ENCODE measurements at places on chromosomes 5 and 9.

DNA sequence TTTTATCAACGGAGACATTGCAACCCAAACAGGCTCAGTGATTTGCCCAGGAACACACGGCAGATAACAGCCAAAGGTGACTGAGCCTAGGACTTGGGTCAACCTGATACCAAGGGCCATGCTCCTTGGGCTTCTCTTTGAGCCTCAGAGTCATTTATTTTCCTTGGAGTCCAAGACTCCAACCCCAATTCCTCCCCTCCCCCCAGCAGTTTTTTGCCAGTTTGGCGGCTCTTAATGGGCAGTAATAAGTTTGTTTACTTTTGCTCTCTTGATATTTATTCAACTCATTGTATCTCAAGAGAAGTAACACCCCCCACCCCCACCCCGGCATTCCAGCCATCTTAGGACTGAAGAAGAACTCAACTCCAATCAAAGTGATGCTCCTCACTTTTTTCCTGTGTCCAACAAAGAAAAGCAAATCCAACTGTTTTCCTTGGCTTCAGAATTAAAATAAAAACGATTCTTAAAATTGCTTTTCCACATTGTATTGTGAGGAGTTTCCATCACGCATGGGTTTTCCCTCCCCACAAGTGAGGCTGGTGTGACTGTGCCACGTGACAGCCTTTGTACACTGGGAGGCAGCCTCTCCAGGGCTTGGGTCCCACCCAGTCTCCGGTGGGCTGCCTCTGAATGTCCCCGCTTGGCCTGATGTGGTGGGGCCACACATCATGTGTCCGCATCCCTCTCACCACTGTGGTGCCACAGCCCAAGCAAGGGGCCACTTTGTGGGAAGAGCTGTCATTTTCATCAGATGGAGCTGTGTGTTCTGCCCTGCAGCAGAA, 9.1 kb downstream of the ANGPTL2 start:
- H3K27me3 ChIP-seq: no peaks in the 10 kb centered on the region
- H3K4me3 ChIP-seq: no peak overlapping the region
- peaks cover under 1% of the 10 kb centered on the region for H3K4me1 ChIP-seq
- H3K36me3 ChIP-seq: no peaks in the 10 kb centered on the region

DNA sequence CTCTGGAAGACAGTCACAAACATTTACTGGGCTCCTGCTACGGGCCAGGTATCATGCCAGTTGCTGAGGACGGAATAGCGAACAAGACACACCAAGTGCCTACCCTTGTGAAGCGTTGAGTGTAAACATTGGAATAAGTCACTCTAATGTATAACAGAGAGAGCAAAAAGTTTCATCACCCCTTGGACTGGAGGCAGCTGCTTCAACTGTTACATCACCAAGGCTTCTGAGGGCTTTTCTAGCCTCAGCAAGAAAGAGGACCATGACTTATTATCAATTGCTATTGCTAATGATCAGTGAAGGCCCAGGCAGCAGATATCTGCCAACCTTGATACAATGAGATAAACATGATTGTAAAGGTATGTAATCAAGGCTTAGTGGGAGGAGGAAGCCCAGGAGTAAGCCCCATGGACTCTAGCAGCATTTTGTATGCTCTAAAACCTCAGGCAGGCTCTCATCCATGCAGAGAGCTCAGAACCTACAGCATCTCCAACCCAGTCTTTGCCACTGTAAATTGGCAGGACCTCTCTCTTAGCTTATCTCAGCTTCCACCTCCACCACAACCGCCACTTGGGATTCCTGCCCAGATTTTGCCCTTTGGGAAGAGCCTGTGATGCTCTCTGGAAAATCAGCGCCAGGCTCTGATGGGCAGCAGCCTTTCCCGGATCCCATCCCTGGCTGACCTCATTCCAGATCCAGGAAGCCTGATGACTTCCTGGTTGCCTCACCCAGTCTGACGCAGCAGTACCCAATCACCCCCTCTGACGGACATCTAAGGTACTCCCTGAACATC, 54.5 kb downstream of the ADAM19 start:
- no peaks in the 10 kb centered on the region for H3K27me3 ChIP-seq
- H3K36me3 ChIP-seq: no peaks in the 10 kb centered on the region
- DNase-seq: peak; percentile 90
- H3K4me1 ChIP-seq: peaks cover 4% of the 10 kb centered on the region

DNA sequence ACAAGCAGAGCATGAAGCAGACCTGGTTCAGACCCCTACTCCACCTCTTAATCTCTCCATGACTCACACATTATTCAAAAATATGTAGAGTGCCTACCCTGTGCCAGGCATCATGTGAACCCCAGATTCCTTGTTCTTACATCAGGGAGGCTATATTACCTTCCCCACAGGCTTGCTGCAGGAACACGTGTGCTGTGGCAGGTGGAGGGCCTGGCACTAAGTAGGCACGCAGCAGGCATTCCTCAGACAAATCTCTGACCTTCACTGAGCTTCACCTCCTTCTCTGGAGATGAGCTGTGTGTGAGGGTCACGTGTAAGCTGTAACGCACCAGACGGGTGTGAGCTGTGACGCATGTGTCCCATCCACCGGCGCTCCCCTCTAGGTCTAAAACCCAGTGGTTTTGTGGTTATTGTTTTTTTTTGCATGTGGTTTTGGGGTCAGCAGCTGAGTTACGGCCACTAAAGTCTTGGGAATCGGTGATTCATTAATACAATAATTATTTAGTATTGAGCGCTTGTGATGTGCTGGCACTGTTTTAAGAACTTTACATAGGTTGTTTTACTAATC, 30.3 kb downstream of the ANGPTL2 start:
- H3K36me3 ChIP-seq: no peaks in the 10 kb centered on the region
- H3K27ac ChIP-seq: no peak overlapping the region
- no peak for DNase-seq

DNA sequence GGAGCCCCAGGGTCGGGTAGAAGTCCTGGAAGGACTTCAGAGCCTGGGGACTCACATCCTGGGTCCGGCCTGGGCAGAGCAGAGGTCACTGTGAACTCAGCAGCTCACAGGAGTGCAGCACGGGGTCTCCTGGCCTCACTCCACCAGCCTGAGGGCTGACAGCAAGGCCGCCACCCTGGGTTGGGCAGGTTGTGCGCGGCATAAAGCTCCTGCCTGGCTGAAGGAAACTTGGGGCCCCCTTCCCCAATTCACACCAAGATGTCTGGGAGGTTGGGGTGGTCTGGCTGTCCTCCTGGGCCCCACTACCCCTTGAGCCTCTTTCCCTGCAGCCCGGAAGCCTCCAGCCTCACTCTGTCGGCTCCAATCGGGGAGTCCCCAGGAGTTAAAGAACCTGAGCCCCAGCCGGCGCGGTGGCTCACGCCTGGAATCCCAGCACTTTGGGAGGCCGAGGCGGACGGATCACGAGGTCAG, 2.1 kb downstream of the LCN15 start:
- peaks cover 4% of the 10 kb centered on the region for H3K4me1 ChIP-seq
- H3K36me3 ChIP-seq: no peaks in the 10 kb centered on the region
- H3K4me3 ChIP-seq: no peak overlapping the region
- DNase-seq: no peak

GRCh38 chr5:55860288-55860687, 9.1 kb downstream of the IL31RA start:
- no peaks in the 10 kb centered on the region for H3K4me1 ChIP-seq
- H3K4me3 ChIP-seq: no peak overlapping the region
- no peak overlapping the region for H3K27ac ChIP-seq
- DNase-seq: no peak
- no peaks in the 10 kb centered on the region for H3K36me3 ChIP-seq

GRCh38 chr5:42267091-42267490, 156.1 kb upstream of the GHR start:
- no peaks in the 10 kb centered on the region for H3K27me3 ChIP-seq
- no peaks in the 10 kb centered on the region for H3K36me3 ChIP-seq
- no peak overlapping the region for H3K4me3 ChIP-seq
- no peak for DNase-seq

DNA sequence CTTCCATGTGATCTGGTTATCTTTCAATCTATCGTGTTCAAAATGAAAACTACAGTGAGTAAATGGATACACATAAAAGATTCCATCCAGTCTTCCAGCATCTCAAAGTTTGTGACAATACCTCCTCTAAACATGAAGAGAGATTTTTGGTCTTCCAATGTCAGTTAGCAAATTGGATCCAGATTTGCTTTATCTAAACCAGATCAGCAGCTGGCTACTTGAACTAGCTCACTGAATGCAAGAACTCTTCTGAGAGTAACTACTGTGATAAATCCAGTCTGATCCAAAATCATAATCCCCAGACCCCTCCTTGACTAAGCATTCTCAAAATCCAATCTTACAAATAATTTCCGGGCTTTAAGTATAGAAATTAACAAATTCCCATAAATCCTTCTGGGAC, 2177.9 kb upstream of the C9orf72 start:
- no peaks in the 10 kb centered on the region for H3K36me3 ChIP-seq

GRCh38 chr5:65142511-65143011, 339.2 kb downstream of the ADAMTS6 start:
- H3K4me1 ChIP-seq: peaks cover 15% of the 10 kb centered on the region
- no peak overlapping the region for H3K4me3 ChIP-seq
- H3K36me3 ChIP-seq: no peaks in the 10 kb centered on the region
